NCI-H2029 treated with DMSO at 0.1 percent for 48 hours (cell line): ENCODE measurements at places on chromosomes 6 and 20.

DNA sequence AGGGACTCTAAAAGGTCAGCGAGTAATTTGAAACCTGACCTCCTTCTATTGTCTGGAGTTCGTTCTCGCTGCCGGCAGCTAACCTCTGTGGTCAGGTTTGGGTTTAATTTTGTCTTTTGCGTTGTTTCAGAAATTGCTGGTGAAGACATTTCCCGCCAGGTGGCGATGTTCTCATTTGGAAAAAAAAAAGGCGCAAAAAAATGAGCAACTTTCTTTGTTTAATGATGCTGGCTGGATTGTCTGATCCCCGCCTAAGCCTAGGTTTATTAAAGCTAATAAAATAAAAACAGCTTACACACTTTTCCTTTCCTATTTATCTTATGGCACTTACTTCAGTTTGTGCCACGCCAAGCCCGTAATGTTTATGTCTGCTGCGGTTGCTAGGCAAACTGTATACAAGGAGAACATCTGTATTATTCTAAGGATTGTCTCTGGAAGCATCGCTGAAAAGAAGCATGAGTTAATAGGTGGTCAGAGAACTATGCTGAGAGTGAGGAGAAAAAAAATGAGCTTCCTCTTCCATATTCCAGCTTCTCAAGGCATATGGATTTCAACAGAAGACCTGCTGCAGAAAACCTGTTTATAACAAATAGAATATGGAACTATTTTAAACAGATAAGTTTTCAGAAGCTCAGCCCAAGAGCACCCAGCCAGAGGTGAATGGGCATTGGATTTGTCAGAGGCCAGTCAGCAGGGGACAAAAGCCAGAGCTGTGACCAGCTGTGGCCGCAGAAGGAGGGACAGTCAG lies 205.7 kb downstream of the DOK5 start:
- DNase-seq, result no peak

DNA sequence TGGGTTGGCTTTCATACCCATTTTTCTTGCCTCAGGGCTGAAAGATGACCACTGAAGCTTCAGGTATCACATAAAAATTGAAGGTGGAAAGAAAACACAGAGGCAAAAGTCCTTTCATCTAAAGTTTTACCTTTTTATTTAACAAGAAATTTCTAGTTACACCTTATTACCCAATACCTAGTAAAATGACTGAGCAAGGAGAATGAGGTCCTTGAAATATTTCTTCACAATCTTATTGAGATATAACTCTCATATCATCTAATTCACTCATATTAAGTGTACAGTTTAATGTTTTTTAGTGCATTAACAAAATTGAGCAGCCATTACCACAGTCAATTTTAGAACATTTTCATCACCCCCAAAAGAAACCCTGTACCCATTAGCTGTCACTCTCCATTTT lies 112.9 kb upstream of the ADTRP start:
- no peak for DNase-seq

DNA sequence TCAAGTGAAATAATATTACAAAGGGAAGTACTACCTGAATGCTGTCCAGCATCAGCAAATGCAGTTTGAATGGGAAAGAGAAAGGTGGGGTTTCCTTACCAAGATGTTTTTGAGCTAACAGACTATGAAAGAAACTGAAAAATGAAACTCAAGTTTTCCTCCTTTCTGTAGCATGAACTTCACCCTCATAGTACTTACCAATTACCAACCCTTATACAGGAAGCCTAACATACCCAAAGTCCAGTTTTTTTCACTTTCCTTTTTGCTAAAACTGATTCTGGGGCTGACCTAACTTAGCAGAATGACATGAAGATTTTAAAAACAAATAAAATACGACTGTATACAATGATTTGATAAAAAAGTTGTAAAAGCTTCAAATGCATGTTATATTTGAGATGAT lies 5.2 kb downstream of the ZNFX1 start:
- DNase-seq, result no peak

DNA sequence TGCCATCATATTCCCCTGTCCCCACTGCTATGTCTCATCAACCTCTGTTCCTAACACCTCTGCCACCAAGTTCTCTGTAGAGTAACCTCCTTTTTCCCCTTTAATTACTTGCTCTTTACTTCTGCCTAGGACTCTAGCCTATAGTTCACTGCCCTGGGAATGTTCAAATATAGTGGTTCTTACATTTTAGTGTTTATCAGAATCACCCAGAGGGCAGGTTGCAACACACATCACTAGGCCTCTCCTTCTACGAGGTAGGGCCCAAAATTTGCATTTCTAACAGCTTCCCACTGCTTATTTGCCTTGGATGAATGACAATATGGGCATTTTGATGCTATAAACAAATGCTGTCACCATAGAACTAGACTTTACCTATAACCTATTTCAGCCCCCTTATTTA lies 23.1 kb upstream of the C6orf141 start:
- DNase-seq, result no peak
